ENCODE measurements at places on chromosomes 16 and 17. TPM values are rescaled to one million over a fixed set of nuclear protein-coding genes. Genes with fewer than 3 reads are reported as not detected.

CACNG5 gene
- not detected for total RNA-seq

MT4 gene
- not detected for total RNA-seq

IGSF6 gene
- not detected for total RNA-seq

CMTM3 gene
- 40.7 TPM for total RNA-seq

CTRL gene
- total RNA-seq = 0.67 TPM

KIF19 gene
- total RNA-seq = not detected

ACSM2A gene
- total RNA-seq = not detected

CTF1 gene
- 2.1 TPM for total RNA-seq

MYLK3 gene
- 0.80 TPM for total RNA-seq

GNGT2 gene
- not detected for total RNA-seq

- no peak for DNase-seq
Measured at GRCh38 chr16:54454616-54455015, 168.0 kb upstream of the IRX3 start.

- peak; percentile 52 for DNase-seq
Measured at GRCh38 chr17:3845291-3845620, 790 bp downstream of the NCBP3 start.

GRCh38 chr17:17905036-17905320, 67.2 kb downstream of the TOM1L2 start:
- DNase-seq = no peak

- DNase-seq = no peak
Measured at GRCh38 chr16:84161801-84162200, 16.7 kb downstream of the DNAAF1 start.

- DNase-seq = no peak
Measured at GRCh38 chr16:72149676-72150464, 22.1 kb downstream of the PMFBP1 start.

DNA sequence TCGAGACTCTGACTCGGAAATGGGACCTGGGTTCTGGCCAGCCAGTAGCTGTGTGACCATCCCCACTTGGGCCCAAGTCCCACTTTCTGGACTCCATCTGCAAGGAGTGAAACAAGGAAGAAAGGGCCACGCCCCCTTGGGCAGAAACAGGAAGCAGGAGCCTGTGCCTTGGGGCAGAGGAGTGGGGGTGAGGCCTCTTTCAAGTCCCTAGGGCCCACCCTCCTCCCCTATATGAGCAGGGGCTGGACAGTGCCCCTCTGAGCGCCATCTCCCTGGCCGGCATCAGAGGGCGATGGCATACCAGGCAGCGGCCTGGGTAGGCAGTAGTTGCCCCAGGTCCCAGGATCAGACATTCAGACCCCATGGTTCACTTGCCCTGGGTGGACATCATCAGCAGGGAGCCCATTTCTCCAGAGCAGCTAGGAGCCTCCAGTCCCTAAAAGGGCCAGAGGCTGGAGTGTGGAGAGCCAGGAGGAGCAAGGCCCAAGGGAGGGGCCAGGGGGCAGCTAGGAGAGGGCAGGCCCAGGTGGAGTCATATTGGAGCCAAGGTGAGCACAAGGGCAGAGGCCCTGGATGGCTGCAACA, 7.1 kb downstream of the BCAR1 start:
- DNase-seq = no peak

GRCh38 chr16:72884573-72884972, 163.4 kb downstream of the ZFHX3 start:
- DNase-seq = no peak

- no peak for DNase-seq
Measured at GRCh38 chr16:56275076-56275475, 83.8 kb downstream of the GNAO1 start.

- no peak for DNase-seq
Measured at GRCh38 chr17:16491131-16491702, 776 bp downstream of the LRRC75A start.

- DNase-seq = no peak
Measured at GRCh38 chr17:14165616-14166015, 71.0 kb downstream of the CDRT15 start.

- DNase-seq = no peak
Measured at GRCh38 chr17:41009301-41009760, 403 bp upstream of the KRTAP3-1 start.

DNA sequence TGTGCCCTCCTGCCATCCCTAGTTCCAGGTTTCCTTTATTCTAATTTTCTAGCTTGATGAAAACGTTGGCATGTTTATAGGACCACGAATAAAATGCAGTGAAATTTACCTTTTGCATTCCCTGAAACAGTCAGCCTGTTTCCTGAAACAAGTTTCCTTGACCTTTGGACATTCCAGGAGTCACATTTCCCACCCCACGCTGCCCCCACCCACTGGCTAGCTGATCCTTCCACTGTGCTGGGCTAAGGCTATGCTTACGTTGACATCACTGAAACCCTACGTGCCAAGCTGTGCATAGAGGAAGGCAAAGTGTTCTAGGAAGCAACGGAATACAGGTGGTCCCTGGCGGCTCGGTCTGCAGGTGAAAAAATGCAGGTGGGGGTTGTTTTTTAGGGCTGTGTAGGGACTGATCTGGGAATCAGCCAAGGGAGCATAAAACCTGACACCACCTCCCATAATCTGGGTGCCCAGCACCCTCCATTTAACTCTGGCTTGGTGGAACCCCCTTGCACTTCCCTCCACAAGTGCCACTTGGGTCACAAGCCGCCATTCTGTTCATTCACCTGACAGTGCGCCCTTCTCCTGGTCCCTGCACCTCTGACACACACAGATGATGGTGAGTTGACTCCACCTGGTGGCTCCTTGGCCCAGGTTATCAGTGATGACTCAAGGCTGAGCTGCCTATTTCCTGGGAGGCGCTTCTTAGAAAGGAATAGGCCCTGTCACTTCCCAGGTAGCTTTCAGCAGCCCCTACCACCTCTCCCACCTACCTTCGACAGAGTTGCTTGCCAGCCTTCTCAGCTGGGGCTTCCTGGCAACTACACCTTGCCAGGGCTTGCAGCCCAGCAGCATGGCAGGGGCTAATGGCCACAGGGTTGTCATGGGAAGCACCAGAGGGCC, 83.7 kb downstream of the N4BP1 start:
- DNase-seq = peak; percentile 75

GRCh38 chr16:54927125-54928015, 3.3 kb upstream of the IRX5 start:
- peak; percentile 25 for DNase-seq

GRCh38 chr16:27703121-27703520, 153.2 kb downstream of the KATNIP start:
- DNase-seq = no peak

DNA sequence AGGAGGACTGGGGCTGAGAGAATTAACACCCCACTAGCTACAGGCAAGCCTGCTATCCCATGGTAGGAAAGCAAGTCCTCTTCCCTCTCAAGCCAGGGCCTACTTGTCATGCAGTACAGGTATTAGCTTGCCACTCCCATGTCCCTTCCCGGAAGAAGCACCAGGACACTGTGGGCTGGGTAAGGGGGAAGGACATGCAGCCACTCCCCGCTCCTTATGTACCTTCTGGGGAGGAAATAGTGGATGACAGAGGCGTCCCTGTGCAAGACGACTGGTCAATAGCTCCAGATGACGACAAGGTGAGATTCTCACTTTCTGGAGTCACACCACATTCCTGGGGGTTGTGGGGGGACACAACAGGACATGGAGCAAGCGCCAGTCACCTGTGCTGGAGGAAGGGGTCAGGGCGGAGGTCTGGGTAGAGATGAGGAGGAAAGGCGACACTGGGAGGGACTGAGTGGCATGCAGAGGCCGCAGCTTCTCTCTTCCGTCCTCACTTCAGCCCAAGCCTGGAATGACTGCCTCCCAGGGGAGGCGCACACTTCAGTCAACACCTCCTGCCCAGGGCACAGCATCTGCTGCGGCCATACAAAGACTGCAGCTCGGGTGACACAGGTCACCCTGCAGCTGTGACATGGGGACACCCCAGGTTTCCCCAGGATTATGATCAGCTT, 15.1 kb upstream of the FOXJ1 start:
- DNase-seq = no peak

DNA sequence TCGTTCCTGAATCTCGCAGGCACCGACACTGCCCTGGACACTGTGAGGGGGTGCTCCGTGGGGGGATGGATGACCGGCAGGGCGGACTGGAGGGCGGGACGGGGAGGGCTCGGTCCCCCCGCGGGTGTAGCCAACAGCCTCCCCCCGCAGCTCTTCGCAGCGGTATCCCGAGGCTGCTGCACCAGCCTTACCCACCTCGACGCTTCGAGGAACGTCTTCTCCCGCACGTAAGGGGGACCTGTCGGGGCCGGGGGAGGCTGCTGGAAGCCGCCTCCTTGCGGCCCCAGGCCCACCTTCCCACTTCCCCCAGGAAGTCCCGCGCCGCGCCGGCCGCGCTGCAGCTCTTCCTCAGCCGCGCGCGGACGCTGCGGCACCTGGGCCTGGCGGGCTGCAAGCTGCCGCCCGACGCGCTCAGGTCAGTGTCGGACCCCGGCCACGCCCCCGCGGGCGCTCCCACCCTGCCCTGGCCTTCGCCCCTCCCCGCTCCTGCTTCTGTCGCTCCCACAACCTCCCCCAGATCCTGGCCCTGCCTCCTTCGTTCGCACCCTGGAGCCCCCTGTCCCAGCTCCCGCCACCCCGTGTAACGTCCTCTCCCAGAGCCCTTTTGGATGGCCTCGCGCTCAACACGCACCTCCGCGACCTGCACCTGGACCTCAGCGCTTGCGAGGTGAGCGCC, 3.3 kb downstream of the CARMIL2 start:
- no peak for DNase-seq

- DNase-seq = no peak
Measured at GRCh38 chr16:64217789-64218535, 903.9 kb downstream of the CDH11 start.

DNA sequence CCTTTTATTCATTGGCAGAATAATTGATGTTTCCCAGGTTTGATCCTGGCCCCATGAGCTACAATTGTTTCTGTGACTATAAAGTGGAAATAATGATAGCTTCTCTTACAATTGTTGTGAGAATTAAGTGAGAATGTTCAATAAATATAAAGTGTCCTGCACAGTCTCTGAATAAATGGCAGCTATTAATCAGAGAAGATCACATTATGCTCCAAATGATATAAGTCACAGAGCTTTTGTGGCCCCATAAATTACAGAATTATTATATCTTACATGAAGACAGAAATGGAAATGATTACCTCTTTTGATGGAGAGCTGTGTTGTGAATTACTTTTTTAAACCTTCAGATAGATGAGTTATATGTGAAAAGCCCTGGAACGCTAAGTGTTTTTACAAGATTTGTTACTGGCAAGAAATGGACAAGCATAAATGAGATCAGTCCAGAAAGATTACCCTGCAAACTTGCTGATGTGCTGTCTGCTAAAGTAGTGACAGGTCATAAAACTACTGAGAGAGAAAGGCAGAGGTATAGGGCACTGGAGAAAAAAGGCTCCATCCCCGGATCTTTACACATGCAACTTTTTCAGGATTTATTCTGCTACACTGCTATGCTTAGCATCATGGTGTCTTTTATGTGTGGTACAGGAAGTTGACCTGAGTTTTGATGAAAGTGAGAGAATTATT, 750.9 kb upstream of the GOT2 start:
- no peak for DNase-seq

DNA sequence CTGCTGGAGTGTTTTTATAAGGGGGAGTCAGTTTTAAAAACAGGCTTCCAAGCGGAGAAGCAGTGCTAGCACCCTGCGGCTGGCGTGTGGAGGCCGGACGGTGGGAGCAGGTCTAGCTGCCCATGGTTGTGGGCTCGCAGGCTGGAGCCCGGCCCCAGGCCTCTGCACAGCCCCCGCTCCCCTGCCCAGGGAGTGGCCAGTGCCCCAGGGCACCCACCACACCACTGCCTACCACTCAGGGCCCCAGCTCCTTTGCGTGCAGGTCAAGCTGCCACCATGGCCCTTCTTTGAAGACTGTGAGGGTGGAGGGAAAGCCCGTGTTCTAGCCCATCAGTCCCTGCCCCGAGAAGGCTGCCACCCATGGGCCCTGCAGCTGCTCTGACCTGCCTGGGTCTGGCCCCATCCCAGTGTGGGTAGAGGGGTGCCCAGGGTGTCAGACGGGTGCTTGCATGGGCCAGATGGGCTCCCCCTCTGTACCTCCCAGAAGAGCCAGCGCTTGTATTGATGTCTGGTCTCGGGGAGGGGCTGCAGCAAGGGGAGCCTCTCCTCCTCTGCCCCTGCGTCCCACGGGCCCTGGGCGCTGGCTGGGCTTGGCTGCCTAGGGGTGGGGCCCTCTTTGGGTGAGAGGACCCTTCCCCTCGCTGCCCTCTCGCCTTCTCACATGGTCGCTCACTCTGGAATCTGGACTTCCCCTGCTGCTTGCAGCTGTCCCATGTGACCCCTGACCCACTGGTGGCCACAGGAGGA, 1.5 kb upstream of the NUDT16L1 start:
- no peak for DNase-seq

DNA sequence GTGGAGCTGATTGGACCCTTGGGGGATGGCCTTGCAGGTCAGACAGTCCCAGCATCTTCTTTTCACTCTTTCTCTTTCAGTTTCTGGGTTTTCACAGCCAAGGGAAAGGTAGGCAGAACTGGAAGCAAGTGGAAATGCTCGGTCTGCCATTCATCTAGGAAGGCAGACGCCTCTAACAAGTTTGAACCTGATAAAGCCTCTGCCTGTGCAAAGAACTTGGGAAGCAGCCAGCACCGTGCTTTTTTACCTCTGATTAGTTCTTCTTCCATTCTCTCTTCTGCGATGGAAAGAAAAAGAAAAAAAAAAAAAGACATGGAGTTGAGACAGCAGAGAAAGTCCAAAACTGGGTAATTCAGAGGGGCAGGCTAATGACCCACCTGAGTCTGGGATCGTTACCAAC, 997.8 kb upstream of the EEF2KMT start:
- no peak for DNase-seq

DNA sequence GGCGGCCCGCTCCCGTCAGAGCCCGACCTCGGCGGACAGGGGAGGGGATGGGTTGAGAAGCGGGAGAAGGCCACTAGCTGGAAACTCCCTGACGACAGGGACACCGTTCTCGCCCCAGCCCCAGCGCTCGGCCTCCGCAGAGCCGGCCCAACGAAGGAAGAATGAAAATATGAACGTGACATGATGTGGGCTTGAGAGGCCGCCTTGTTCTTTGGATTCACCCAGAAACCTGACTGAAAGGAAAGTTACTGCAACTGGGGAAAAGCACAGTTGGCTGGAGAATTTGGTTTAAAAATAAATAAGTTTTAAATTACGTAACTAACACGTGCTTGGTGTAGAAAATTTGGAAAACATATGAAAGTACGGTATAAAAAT, 21.1 kb downstream of the NPTX1 start:
- DNase-seq = no peak

DNA sequence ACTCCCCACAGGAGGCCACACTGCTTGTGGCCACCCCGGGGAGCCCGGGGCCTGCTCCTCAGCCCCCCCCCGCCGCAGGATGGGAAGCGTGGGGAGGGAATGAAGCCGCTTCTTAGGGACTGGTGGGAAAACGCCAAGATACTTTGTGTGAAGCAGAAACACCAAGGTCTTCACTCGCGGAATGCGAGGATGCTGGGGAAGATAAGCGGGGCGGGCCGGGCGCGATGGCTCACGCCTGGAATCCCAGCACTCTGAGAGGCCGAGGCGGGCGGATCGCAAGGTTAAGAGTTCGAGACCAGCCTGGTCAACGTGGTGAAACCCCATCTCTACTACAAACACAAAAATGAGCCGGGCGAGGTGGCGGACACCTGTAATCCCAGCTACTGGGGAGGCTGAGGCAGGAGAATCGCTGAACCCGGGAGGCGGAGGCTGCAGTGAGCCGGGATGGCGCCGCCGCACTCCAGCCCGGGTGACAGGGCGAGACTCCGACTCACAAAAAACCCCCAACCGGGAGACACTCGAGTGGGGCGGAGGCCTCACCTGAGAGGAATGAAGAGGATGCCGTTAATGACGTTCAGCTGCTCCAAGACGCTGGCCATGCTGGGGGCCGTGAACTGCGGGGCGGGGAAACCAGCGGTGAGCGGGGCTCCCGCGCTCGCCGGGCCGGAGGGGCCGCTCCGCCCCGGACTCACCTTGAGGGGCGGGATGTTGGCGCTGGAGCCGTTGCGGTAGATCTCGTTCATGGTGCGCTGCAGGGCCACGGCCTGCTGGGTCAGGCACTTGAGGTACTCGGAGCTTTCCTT, 20.3 kb downstream of the CLUH start:
- no peak for DNase-seq

Measured in mammary epithelial cell (primary cell).